ENCODE measurements at places on chromosomes 1 and 21.

DNA sequence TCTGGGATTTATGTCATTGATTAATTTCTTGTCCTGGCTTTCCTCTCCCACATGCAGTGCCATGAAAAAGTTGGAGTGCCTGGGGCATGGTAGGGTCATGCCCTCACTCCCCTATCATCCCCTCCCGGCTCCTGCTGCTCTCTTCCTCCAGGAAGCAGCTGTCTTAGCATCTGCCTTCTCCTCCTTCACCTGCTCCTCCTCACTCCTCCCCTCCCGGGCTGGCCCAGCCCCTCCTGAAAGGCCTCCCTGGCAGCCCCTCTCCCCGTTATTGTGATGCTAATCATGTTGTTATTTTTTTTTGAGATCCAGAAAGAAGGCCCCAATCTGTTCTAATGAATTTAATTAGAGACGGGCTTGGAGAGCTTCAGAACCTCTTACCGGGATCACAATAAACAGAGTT, 36.3 kb upstream of the NFASC start:
- no peak for DNase-seq

- no peak for DNase-seq
These were observed 127.2 kb downstream of the EVI5 start for GRCh38 chr1:92657701-92658100.

DNA sequence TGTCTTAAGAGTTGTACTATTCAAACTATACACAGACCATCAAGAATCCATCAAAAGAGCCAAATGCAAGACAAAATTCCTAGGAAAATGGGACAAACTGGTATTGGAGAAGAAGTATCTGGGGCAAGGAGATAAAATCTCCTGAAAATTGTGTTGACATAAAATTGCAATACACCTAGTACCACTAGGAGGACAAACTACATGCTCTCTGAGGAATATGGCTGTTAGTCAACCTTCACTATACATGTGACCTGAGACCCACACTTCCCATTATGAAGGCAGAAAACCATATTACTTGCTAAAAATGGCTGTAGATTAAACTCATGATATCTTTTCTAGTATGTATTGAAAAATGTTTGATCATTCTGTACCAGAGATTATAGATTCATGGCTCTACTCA, 30.0 kb downstream of the IRF2BP2 start:
- no peak for DNase-seq

DNA sequence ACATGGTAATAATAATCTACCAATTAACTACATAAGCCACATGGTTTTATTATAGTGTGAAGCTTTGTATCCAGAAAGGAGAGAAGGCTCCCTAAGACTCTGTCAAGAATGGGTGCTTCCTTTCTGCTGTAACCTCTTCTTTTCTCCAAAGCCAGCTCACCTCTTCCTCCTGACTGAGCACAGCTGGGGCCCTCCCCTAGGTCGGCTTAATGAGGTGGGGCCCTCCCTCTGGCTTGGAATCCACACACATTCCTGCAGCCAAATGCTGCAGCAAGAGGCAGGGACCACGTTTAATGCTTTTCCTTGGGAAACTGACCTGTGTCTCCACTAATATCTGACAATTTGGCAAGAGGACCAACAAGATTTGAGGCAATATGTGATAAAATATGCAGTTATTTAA, 94.8 kb downstream of the DSCAM start:
- DNase-seq, result no peak

DNA sequence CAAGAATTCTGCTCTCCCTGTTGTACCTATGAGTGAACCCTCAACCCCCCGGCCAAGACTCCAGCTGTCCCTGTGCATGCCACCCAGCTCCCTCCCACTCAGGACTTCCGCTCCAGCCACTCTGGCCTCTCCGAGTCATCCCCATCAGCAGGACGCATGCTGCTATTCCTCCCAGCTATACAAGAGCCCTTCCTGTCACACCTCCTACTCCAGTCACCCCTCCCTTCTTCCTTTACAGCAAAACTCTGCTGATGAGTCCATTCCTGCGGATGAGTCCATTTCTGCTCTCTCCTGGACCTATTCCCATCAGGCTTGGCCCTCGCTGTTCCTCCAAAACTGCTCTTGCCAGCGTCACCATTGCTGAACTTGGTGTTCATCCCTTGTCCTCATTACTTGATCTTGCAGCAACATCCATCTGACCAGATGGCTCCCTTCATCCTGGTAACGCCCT, 42.2 kb downstream of the H3-3A start:
- no peak for DNase-seq

GRCh38 chr1:192901500-192901899, 92.7 kb downstream of the RGS2 start:
- DNase-seq, result no peak

- no peak for DNase-seq
These were observed 18.5 kb upstream of the SLC25A34 start for GRCh38 chr1:15717418-15718125.

DNA sequence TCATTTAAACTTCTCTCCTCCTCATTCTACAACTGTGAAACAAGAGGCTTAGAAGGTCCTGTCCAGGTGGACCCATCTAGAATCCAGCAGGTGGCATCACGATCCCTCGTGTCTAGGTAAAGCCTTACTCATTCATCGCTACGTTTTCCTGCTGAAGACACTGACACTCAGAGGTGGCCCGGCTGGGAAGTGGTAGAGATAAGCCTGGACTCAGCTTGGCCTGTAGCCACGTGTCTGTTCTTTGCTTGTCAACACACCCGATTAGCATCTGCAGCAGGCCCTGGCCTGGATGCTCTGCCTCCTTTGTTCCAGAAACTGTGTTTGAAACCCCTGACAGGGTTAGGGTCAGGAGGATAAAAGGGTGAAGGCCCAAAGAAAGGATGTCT, 43.4 kb downstream of the PARP1 start:
- no peak for DNase-seq

DNA sequence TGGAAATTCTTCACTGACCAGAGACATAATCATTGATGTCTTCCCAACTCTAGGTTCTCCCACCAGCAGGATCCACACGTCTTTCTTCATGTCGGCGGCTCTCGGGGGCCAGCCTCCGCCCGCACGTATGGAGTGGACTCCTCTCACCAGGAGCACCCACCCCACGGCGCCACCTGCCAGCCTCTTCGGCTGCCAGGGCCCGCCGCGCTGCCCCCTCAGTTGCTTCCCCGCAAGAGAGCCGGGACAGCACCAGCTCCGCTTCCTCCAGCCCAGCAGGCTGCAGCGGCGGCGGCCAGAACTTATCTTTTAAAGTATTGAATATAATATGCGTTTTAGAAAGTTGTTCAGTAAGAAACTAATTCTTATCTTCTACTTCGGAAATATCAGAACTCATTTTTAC, 273.5 kb downstream of the LIPI start:
- DNase-seq, result no peak

- no peak for DNase-seq
These were observed 27.8 kb downstream of the CBR1 start for GRCh38 chr21:36097427-36098181.

- no peak for DNase-seq
These were observed 163.1 kb downstream of the PGBD5 start for GRCh38 chr1:230262867-230263567.

DNA sequence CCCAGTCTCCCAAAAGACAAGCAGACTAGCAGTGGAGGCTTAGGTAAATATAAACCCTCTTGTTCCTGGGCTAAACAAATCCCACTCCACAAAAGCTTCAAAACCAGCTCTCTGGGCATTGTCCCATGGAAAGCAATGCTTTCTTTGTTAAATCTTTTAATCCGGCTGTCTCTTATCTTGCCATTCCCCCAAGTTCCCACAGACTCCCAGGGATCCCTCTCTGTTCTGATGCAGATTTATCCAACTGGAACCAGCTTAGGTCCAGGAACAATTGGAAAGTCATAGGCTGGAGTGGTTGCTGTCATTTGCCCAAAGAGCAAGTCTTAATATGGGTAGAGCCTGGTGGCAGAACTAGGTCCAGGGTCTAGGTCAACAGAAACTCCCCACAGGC, 110.1 kb upstream of the ATP1A1 start:
- DNase-seq, result no peak

- no peak for DNase-seq
These were observed 24.5 kb downstream of the C21orf91 start for GRCh38 chr21:17794518-17795145.

DNA sequence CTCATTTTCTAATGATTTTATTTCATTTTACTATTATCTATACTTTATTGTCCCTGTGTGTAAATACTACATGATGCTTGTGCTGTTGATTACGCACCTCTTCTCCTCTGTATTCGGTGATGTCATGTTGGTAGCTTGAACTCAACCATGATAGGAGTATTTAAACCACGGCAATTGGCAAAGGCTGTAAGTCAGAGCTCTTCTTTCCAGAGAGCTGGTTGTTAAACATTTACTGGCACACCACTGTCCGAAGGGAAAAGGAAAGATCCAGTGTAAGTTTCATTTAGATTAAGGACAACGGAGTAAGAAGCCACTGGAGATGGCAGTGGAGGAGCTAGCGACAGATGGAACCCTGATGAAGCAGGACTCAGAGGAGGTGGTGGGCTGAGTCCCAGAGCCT, 93.4 kb upstream of the KCNE2 start:
- DNase-seq, result no peak

GRCh38 chr1:72003092-72003491, 279.2 kb downstream of the NEGR1 start:
- DNase-seq, result no peak

DNA sequence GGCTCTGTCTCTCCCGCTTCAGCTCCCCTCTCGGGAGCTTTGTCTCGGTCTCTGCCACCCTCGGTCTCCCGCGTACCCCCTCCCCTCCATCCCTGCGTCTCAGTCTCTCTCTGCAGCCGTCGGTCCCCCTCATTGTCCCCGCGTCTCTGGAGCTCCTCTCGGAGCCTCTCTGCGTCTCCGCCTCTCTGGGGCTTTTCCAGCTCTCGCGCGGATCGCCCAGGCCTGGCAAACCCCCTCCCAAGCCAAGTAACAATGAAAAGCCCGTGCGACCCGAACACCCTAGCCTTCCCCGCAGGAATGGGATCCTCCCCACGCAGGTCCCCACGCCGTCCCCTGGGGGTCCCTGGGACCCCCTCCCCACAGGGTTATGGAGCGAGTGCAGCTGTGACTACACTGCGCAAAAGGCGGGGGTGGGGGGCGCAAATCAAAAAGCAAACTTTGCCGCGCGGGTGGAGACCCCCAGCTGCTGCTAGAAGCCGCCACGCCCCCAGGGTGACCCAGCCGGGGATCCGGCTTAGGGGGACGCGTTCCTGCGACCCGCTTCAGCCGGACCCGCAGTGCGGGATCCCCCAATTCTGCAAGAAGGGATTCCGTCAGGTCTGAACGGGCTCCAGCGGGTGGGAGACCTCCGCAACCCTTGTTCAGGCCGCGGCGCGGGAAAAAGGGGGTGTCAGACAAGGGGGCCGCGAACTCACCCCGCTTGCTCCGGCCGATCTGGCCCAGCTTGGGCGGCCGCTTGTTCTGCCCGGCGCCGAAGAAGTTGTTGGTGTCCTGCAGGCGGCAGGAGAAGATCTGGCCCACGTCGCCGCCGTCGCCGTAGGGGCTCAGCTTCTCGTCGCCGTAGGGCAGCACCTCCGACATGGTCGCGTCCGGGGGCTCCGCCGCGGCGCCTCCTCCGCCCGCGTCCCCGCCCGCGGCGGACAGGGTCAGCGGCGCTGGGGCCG, 1.2 kb downstream of the CAMK2N1 start:
- DNase-seq, result no peak

DNA sequence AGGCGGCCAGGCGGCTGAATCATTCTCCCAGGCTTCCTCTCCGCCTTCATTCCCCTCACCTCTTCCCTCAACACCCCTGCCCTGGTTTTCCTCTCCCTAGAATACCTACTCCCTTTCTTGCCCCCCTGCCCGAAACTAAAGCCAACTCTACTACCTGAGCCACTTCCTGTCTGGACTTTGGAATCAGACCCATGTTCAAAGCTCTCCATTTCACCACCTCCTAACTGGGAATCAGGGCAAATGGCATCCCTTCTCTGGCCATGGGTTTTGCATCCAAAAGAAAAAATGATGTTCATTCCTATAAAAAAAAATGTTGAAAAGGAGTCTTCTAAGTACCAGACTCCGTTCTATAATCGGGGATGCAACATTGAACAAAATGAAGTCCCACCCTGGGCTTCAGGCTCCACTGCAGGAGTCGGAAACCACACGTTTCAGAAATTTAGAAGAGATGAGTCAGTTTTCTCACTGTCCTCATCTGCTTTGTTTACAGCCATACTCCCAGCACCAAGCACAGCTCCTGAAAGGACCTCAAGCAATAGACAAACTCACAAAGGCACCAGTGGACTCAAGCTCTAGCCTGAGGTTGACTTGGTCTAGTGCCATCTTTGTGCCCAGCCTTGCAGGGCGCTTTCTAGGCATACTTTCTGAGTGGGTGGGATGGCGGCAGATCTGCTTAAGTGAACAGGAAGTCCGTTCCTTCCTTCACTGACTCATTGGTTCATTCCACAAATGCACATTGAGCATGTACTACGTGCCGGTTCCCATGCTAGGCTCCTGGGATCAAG, 176.2 kb downstream of the IGSF21 start:
- DNase-seq, result no peak

GRCh38 chr1:39080269-39080826, 54.2 kb downstream of the NDUFS5 start:
- DNase-seq, result no peak

DNA sequence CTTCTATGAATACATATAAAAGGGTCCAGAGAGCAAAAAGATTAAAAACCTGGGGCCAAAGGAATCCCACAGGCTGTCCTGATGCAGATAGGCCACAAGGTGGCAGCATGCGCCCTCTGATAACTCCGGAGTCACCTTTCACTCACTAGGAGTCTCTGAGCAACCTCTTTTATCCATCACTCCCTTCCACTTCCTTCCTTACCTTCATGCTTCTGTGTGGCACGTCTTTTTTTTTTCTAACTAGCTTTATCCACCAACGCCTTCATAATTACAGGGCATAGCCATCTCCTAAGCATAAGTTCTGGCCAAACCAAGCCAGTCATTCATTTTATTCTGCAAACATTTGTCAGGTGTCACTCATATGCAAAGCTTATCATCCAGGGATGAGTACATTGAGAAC, 3.9 kb upstream of the PGLYRP4 start:
- DNase-seq, result peak; percentile 23

GRCh38 chr1:116066868-116067565, 44.2 kb upstream of the MAB21L3 start:
- no peak for DNase-seq

DNA sequence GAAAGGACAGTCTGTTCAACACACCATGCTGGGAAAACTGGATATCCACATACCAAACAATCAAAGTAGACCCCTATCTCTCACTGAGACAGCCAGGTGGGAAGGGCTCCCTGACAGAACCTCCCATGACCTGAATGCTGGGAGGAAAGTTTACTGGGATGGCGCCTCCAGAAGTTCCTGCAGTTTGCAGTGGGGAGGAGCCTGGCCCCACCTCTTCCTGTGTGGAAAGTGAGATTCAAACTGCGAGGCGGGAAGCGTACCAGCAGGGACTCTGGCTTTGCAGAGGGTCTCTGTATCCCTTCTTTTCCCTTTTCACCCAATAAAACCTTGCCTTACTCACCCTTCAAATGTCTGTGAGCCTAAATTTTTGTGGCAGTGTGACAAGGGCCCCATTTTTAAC, 190.7 kb downstream of the HHIPL2 start:
- no peak for DNase-seq

GRCh38 chr1:119964673-119965363, 68.5 kb upstream of the ADAM30 start:
- DNase-seq, result peak; percentile 75

Data from smooth muscle cell of the brain vasculature (primary cell).